Substantia nigra (tissue), 51 donors: ENCODE measurements at places on chromosomes 6 and 20.

GRCh38 chr20:37361336-37361735 lies 15.4 kb downstream of the SRC start:
- no peak for DNase-seq

DNA sequence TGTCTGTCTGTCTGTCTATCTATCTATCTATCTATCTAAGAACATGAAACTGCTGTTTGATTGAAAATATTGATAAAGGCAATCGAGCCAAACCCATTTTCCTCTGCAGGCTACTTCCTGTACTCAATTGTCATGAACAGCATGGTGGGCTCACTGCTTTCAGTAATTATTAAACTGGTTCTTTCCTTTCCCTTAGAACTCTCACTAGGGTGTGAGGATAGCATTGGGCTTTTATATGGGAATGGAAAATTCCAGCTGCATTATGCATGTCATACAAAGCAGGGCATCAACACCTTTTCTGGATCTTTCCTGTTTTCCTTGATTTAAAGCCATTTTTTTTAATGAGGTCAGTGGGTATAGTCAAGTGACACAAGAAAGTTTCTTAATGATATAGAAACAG lies 161.0 kb upstream of the SYNCRIP start:
- DNase-seq = no peak

GRCh38 chr20:49814057-49814694 lies 1.5 kb downstream of the SLC9A8 start:
- DNase-seq = no peak

GRCh38 chr20:61295249-61295648 lies 43.2 kb downstream of the CDH4 start:
- DNase-seq = no peak

GRCh38 chr6:6619021-6619794 lies 30.7 kb downstream of the LY86 start:
- no peak for DNase-seq

DNA sequence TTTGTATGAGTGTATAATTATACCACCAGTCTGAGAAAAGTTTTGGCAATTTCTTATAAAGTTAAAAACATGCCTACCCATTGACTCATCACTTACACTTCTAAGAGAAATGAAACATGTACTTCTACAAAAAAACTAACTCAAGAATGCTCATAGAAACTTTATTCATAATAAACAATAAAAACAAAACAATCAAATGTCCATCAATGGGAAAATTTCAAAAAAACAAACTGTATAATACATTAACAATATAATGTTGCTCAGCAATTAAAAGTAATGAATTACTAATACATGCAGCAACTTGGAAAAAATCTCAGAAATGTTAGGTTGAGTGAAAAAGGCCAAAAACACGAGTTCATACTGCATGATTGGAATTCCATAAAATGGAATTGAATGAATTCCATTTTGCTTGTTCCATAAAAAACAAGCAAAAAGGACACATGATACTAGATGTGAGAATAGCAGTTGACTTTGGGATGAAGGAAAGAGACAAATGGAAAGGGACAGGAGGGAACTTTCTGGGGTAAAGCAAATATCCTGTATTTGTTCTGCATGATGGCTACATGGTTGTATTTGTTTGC lies 726.6 kb downstream of the RFPL4B start:
- no peak for DNase-seq

GRCh38 chr6:126531840-126532239 lies 191.9 kb downstream of the CENPW start:
- DNase-seq = no peak

- no peak for DNase-seq
These were observed 581.8 kb downstream of the EPM2A start for GRCh38 chr6:145153495-145153894.

GRCh38 chr6:503610-504362 lies 112.2 kb downstream of the IRF4 start:
- DNase-seq = no peak

GRCh38 chr6:73873081-73873480 lies 177.1 kb downstream of the CD109 start:
- no peak for DNase-seq

DNA sequence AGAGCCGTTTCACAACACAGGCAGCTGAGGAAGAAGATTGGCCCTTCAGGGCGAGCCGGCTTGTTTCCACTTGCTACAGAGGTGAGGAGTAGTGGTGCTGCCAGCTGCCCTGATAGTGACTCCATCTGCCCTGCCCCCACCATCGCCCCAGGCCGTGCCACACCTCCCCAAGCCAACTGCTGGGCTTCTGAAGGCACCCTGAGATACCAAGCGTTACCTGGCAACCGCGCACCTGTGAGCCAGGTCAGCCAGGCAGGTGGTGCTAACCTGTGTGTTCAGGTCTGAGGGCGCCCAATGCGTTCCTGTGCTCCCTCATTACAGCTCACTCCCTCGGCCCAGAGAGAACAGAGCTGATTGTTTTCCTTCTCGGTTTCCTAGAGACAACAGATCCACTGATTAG lies 299.1 kb upstream of the ID4 start:
- DNase-seq = no peak

GRCh38 chr20:8049310-8049709 lies 29.7 kb upstream of the TMX4 start:
- DNase-seq = no peak

GRCh38 chr6:159910342-159910741 lies 19.6 kb downstream of the MAS1 start:
- DNase-seq = no peak

GRCh38 chr20:5513975-5514516 lies 197.3 kb upstream of the PROKR2 start:
- no peak for DNase-seq

DNA sequence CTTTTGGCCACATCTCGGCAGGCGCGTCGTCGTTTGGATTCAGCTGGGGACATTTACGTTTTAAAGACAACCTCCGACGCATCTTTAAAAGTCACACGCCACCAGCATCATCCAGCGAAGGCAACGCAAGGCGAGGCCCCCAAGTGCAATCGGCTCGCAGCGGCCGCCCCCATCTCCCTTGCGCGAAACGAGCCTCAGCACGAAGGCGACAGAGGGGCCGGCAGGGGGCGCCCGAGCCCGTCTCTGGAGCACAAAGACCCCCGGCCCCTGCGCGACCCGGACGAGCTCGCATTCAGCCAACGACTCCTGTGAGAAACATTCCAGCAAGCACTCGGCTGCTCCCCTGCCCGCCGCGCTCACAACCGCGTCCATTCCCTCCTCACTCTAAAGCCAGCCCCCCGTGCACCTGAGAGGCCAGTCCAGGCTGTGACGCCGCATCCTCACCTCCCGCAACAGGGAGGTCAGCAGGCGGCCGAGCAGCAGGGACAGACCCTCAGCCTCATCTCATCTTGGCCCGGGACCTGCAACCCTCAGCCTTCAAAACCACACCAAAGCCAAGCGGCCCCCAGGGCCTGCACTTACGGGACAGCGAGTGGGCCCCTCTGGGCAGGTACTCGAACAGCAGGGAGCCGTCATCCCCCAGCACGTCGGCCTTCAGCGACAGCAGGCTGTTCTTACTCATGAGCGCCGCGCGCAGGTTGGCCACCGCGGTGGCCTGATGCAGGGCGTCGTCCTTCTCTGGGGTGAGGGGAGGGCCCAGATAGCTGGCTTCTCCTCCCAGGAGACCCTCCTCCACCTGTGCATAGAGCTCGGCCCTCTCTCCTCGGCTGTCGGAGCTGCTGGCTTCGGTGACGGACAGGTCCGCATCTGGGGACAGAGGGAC lies 35.8 kb downstream of the SLC2A4RG start:
- no peak for DNase-seq

- DNase-seq = no peak
These were observed 27.1 kb downstream of the TASP1 start for GRCh38 chr20:13611611-13612125.

GRCh38 chr6:132446855-132447241 lies 45.6 kb upstream of the MOXD1 start:
- DNase-seq = no peak

DNA sequence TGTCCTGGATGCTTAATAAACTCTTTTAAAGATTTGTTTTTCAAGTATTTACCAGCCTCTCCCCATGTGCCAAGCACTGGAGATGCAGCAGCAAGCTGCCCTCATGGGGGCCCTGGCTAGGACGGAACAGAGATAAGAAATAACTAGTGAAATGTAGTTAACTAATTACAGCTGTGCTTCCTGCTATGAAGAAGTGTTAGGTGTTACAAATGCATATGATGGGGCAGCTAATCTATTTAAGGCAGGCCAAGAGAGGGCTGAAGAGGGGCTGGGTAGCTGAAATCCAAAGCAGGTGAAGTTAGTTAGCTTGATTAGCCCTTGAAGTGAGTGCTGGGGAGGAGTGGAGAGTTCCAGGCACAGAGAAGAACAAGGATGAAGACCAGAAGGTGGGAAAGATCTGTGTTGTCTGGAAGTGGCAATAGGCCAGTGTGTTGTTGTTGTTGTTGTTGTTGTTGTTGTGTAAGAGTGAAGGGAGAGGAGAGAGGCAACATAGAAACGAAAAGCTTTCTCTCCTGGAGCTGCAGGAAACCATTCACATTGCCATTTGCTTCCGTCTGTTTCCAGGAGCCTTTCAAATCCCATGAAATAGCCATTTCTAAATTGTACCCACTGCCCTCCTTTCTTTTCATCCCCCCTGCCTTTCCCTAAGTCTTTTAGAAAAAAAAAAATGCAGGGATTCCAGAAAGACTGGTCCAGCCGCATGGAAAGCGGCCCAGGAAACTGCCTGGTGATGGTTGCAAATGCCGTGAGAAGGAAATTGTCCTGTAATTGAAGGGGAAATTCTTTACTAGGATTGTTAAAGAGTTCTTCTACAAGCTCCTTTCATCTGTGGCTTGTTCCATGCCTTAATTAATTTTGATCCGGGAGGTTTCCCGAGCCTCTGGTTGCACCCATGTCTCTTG lies 119.6 kb downstream of the TFAP2C start:
- DNase-seq = no peak

GRCh38 chr6:81997090-81997926 lies 244.8 kb upstream of the TENT5A start:
- DNase-seq = no peak

DNA sequence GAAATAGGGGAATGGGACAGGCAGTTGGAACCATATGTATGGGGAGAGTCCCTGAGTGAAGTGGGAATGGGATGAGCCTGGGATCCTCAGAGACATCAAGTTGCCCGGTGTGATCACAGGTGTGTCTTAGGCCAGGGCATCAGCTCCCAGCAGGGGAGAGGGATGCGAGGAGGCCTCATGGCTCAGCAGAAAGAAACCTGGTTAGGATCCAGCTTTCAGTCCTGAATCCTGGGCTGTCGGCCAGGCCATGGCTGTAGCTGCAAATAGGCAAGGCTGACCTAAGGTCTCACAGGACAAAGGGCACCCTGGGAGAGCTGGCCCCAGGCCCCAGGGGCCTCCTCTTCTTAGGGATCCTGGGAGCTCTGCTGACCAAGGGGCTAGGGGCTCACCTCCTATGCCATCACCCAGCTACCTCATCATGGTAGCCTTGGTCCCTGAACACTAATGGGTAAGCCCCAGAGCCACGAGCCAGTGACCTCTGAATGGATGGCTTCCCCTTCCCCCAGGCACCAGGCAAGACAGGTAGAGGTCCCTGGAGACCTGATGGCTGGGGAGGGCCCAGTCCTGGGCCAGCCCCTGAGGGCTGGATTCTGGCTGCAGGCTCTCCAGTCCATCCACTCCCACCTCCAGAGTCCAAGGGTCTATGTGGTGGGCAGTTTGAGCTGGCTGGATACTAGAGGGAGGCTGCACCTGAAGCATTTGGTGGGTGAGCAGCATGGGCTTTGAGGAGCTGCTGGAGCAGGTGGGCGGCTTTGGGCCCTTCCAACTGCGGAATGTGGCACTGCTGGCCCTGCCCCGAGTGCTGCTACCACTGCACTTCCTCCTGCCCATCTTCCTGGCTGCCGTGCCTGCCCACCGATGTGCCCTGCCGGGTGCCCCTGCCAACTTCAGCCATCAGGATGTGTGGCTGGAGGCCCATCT lies at the start of gene SLC22A7:
SLC22A7 (plus strand) TSS at position 617 of the 921 bp plus-strand sequence; CDS start at position 716, 99 bp downstream.
- peak; percentile 11 for DNase-seq

- DNase-seq = no peak
These were observed at the start of gene CCR6 for GRCh38 chr6:167122827-167123657. Gene CCR6, plus strand, starts transcription at chr6:167123096. Its CDS starts 13,039 bp downstream, at chr6:167136135.

DNA sequence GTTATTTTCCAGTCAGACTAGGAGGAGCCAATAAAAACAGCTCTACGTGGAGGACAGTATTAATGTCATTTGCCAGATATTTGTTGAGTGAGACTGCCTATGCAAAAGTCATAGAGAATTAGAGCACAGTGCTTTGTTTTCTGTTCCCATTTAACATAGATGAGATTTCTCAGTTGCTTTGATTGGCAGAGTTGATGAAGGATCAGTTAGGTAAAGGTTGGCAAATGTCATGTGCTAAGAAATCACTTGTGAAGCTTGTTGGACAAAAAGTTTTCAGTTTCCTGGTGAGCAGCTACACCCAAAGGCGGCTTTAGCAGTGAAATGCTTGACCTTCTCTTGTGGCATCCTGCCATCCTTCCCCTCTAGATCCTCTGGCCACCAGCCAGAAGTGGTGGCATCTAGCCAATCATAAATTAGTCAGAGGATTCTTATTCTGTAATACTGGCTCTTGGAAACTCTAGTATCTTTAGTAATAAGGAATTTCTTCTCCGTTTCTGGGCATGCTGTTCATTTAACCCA lies 37.0 kb downstream of the BCKDHB start:
- DNase-seq = peak; percentile 20

DNA sequence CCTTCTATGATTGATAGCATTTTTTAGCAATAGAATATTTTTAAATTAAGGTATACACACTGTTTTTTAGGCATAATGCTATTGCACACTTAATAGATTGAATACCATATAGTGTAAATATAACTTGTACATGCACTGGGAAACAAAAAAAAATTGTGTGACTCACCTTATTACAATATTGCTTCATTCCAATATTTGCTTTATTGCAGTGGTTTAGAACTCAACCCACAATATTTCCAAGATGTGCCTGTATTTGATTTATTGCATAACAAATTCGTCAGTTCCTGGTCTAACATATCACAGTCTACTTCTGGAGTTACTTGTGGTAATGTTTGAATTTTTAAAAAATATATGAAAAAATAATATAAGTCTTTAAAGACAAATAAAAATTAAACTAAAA lies 41.9 kb upstream of the DEFB112 start:
- DNase-seq = no peak

GRCh38 chr6:89602166-89602565 lies 36.4 kb downstream of the LYRM2 start:
- DNase-seq = no peak

DNA sequence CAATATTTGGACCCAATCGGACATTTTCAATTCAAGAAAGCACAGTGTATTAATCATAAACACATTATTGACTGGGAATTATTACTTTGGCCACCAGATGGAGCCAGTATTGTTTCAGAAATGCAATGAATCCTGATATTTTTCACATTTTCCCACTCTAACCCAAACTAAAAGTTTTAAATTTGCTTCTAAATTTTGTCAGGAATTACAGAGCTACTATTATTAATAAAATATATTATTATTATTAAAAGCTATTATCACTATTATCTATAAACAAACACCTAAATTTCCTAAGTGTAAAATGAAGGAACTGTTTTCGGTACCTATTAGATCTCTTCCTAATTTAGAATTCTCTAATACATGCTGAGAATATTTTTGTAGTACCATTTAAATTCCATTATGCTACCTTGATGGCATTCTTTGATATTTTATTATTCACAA lies 245.3 kb downstream of the OGFRL1 start:
- DNase-seq = no peak

- no peak for DNase-seq
These were observed 84.0 kb downstream of the PTPN1 start for GRCh38 chr20:50594231-50594590.
